ENCODE measurements at places on chromosomes 3 and 15.

DNA sequence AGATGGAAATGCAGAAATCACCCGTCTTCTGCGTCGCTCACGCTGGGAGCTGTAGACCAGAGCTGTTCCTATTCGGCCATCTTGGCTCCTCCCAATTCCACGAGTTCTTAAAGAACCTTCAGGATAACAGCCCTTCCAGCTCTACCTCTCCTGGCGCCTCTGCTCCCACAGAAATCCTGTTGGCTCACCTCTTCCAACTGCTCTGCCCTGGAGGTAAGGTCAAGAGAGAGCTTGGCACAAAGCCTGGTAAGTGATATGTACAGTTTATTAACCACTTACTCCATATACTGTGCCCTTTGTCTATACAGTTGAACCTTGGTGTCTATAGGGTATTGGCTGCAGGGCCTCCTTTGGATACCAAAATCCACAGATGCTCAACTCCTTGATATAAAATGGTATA lies 17.8 kb upstream of the FGF12 start:
- DNase-seq, result no peak

DNA sequence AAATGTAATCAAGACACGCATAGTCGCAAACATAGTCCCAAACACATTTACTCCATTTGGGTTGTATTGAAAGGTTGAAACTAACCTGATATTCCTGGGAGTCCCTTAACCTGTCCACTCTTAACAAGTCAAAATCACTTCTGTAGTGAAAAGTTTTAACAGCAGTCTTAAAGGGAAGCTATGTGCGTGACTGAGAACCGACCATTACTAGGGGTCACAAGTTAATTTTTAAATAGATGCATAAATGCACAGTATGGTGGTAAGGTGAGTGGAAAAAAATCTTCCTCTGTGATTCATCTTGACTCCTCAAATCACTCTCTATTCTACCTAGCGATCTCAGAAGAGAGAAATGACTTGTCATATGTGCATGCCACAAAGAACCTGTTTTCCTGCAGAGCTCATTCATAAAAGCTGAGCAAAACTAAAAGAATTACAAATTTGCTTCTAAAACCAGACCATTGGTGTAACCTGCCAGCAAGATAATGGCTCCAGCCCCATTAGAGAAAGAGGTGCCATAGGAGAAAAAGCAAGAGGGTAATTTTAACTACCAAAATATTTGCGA lies 4.8 kb downstream of the GPR15 start:
- no peak for DNase-seq

DNA sequence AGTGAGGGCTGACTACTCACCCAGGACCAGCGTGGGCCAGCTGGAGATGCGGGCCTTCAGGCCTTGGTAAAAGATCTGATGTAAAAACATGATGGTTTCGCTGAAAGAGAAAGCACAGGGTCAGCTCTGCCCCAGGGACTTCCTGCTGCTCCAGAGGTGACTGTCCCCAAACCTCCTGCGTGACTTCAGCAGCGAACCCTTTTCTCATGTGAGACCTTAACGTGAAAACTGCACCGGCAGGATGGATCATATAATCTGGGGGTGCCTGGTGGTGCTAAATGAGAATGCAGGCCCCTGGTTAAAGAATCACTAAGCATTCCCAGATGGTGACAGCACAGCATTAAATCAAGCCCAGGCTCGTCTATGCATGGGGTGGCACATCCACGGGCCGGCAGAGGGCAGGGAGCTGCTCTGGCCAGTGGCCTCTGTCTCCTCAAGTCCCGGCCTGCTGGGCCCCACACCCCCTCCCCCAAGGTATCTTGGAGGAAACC lies 55.4 kb downstream of the RASGRF1 start:
- peak; percentile 5 for DNase-seq

GRCh38 chr3:79558943-79559342 lies 208.9 kb downstream of the ROBO1 start:
- no peak for DNase-seq

- no peak for DNase-seq
Observed at GRCh38 chr3:195878424-195879274, 29.7 kb downstream of the TNK2 start.

DNA sequence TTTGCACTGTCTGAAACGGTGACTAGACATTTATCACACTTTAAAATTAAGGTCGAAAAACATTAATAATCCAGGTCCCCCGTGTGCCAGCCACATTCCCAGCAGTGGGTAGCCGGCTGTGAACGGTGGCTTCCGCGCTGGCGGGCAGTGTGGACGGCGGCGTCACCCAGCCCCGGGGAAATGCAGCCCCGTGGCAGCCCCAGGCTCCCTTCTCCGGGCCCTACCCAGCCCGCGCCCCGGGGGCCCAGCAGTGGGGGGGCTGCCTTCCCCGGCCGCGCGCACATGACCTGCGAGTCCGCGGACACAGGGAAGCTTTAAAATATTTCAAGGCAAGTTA lies 25.3 kb downstream of the GABRA5 start:
- no peak for DNase-seq

Data from midbrain (tissue), 1 donor.